NCI-H1105 (cell line): ENCODE measurements at places on chromosomes 6 and 20.

GRCh38 chr6:169887529-169888140, 136.2 kb downstream of the ERMARD start:
- DNase-seq = no peak

DNA sequence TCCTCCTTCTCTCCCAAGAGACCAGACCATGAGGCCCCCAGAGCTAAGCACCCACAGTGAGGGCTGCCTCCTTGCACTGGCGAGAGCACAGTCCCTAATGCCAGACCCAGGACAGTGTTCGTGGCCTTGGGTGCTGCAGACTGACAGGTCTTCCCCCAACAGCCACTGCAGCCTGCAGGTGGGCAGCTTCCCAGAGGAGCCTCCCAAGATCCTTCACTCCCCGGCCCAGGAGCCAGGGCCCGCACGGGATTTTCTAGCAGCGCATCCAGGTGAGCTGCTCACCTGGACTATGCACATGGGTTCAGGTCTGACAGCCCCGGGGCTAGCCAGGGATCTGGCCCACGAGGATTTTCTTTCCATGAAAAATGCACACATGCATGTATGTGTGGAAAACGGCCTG, 41.7 kb downstream of the SUMO4 start:
- DNase-seq = no peak

DNA sequence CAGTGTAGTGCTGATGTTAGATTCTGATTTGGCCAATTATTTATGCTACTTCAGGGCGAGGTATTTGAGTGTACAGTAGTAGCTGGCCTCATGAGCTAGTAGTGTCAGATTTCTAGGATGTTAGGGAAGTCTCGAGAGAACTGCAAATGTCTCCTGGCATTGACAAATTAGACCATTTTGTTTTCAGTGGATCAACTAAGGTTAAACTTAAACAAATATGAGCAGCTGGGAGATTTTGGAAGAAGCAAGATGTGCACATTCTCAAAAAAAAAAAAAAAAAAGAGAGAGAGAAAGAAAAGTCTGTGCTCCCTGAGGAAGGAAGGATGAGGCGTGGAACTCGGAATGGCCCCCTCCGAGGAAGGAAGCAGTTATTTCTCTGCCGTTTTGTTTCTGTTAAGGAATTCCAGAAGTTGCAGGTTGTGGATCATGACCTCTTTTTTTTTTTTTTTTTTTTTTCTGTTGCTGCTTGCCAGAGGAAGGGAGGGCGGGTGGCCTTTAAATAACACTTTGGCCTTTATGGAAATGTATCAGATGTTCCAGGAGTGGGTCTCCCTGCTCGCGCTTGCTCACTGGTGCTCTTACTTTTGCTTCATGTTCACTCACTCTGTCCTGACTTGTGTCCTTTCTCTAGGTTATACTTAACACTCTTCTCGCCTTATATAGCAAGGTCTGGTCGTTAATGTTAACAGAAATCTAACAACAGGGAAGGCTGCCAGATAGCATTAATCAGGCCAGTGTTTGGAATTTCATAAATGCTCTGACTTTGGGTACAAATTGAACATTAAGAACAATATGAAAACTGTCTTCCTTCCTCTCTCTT, 124.4 kb downstream of the TCP11 start:
- no peak for DNase-seq

- DNase-seq = no peak
Measured at GRCh38 chr6:100153636-100154275, 159.7 kb upstream of the MCHR2 start.

DNA sequence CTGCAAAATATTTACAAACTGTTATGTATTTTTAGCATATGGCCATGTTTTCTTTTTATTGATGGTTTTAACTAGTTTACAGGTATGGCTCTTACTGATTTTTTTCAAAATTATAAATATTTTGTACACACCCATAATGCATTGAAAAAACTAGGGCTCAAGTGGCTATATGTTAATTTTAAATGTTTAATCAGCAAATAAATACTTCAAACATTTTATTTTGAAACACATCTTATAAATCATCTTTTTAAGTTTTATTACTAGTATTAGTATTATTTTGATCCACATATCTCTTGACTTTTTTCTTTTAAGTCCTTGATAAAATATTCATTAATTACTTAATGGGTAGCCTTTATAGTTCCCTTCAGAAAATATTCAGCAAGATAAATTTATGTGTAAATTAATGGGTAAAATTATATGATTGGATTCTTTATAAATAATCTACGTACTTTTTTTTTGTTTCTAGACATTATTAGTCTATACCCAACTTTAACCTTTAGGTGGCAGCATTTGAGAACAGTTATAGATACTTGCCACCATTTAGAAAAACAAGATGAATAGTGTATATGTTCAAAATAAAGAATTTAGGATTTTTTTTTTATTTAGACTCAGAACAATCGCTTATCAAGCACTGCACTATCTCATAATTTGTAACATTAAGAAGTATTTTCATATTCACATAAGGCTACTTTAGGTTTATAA, 241.9 kb downstream of the ADGRB3 start:
- DNase-seq = peak; percentile 15

DNA sequence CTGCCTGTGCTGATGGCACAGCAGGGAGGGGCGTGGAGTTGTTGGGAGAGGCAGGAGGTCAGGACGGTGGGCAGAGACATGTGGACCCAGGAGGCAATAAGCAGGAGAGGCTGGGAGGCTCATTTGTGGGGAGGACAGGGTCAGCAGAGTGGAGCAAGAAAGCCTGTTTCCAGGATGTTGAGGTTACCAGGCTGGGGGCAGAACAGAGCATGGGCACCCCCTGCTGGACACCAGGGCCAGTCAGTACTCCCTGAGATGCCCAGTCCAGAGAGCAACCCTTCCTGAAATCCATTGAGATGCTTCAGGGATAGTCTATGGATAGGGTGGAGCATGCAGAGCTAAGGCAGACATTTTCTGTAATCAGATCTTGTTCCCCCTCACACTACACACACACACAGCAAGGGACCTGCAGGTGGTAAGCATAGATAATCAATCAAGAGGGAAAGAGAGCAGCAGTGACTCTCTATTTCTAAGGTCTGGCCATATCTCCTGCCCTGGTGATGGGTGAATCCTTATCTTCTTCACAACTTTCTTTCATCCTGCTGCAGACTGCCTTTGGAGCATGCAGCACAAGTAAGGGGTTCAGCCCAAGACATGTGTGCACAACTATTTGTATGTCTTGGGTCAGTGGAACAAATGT, 41.7 kb downstream of the MOCS1 start:
- DNase-seq = no peak

- no peak for DNase-seq
Measured at GRCh38 chr6:53134601-53135235, 13.9 kb downstream of the GCM1 start.

DNA sequence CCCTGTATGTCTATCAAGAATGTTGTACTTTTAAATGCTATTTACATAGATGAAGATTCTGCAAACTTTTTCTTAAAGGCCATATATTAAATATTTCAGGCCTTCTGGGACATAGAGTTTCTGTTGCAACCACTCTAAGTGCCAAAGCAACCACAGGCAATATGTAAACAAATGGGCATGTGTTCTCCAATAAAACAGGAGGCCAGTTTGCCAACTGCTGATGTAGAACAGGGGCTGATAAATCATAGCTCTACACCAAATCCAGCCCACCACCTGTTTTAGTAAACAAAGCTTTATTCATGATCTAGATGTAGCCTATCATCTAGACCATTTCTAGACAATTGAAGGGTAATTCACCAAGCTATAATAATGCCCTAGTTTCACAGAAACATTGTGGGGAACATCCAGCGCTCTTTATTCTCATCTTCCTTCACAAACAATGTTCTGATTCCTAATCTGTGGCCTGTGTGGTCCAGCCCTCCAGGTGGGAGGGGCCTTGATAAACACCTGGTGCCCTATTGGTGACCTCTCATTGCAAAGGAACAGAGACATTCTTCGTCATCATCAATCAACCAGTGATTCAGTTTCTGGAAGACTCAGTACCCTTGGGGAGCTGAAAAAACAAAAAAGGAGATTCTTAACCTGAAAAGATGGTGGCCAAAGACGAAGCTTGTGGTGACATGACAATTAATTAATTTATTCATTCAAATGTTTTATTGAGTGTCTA, 80.2 kb downstream of the PREP start:
- DNase-seq = peak; percentile 8

DNA sequence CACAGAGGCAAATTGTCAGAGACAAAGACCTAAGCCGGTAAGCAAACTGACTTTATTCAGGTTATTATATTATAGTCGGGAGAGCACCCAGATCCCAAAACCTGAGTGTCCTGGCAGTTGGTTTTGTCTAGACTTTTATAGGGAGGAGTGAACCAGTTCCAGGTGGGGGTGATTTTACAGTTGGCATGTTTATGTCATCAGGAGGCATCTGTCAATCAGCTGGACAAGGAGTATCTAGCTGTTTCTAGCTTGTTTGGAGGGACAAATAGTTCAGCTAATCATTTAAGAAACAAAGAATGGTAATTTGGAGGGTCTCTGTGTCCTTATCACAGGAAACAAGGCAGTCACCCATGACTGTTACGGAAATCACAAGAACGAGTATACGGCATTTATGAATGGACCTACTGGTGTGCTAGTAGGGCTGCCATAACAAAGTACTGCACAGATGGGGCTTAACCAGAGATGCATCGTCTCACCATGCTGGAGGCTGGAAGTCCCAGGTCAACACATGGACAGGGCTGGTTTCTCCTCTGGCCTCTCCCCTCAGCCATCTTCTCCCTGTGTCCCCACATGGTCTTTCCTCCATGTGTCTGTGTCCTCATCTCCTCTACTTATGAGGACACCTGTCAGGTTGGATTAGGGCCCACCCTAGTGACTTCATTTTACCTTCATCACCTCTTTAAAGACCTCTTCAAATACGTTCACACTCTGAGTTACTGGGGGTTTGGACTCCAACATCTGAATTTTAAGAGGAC, 122.7 kb downstream of the LY86 start:
- DNase-seq = no peak

DNA sequence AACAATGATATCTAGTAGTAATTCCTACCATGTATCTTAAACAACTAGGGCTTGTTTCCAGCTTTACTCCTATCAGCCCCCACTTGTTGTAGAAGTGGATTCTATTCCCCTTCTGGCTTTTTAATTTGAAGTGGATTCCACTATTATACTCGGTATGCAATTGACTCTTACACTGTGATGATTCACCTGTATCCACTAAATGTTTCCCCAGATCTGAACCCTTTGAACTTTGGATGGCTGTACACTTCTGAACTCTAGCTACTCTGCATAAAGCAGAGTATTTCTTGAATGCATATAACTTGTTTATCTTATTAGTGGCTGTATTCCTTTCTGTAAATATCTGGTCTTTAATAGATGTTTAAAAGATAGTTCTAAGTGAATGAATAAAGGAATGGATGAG, 538.4 kb upstream of the NRSN1 start:
- no peak for DNase-seq

GRCh38 chr20:63536997-63537524, at the start of gene PTK6:
PTK6 (minus strand) TSS chr20:63537376; CDS start chr20:63537314, 62 bp downstream.
- no peak for DNase-seq

DNA sequence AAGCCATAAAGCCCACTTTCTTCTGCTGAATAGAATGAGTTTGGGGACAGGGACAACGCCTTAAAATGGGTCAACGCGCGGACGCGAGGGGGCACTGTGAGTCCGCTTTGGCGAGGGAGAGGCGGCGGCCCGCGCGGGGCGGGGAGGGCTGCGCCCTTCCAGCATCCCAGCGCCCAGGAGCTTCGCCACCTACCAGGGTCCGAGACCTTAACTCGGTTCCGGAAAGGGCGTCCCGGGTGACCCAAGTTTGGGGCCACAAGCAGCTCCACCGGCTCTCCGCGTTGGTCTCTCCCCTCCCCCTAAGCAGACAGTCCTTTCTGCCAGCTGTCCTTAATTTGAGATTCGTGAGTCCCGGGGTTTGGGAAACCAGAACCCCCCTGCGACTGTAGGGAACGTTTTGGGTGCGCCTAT, 1.8 kb upstream of the SAMD5 start:
- DNase-seq = peak; percentile 38

DNA sequence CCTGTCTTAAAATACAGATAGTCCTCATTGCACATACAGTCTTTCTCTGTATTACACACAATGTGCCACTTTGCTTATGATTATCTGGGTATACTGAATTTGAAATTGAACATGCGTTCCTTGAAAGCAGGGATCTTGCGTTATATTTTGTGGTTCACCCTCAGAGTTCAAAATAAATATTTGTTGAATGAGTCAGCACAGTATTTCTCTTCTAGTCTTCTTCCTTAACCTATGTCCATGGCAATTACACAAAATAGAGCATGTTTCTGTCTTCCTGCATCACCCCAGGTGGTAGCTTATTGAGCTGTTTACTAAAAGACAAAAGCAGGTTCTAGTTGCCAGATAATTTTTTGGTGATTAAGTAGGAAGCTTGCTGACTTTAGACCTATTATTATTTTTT, 272.9 kb upstream of the FERMT1 start:
- peak; percentile 5 for DNase-seq

GRCh38 chr6:147278891-147279290, 74.7 kb downstream of the STXBP5 start:
- no peak for DNase-seq

DNA sequence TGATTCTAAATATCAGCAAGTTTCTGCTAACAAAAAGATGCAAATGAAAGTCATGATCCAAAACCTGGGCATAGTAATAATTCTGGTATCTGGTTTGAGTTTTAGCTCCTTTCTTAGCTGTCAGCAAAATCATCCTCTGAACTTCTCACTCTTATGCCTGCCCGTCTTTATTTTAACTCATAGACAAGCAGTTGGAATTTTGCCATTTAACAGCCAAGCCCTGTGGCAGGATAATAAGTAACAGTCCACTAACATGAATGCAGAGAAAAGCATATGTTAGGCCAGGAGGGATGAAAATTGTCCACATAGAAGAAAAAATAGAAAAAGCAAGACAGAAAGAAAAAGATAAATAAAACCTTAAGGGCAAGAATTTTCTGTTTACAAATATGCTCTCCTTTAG, 170.0 kb upstream of the LAMA2 start:
- DNase-seq = no peak

DNA sequence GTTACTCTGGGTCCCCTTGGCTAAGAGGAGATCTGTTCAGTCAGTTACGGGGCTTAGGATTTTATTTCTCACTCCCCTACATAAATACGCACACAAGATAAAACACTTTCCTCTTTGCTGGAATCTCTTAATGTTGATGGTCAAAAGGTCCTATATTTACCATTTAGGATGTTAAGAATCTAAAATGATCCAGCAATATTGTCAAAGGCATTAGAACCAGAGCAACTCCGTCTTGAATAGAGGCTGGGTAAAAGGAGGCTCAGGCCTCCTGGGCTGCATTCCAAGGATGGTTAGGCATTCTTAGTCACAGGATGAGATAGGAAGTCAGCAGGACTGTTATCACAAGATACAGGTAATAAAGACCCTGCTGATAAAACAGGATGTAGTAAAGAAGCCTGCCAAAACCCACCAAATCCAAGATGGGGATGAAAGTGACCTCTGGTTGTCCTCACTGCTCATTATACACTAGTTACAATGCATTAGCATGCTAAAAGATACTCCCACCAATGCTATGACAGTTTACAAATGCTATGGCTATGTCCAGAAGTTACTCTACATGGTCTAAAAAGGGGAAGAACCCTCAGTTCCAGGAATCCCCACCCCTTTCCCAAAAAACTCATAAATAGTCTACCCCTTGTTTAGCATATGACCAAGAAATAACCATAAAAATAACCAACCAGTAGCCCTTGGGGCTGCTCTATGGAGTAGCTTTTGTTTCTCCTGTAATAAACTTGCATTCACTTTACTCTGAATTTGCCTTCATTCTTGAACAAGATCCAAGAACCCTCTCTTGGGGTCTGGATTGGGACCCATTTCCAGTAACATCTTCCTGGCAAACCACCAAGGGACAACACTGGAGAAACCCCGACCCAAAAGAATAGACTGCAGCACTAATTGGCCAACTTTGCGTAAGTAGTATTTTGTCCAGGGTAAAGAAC, 107.5 kb downstream of the DTNBP1 start:
- no peak for DNase-seq
